Thoracic aorta (tissue), 2 donors: ENCODE measurements at places on chromosomes 2 and 18. TPM values are rescaled to one million over a fixed set of nuclear protein-coding genes. Genes with fewer than 3 reads are reported as not detected.

- no peak for DNase-seq
Observed at GRCh38 chr18:48688961-48689360, 150.1 kb downstream of the CTIF start.

- no peak for DNase-seq
Observed at GRCh38 chr2:210839034-210839433, 282.6 kb downstream of the CPS1 start.

GRCh38 chr18:34729264-34729663 is 19.2 kb downstream of the DTNA start:
- DNase-seq = no peak

DNA sequence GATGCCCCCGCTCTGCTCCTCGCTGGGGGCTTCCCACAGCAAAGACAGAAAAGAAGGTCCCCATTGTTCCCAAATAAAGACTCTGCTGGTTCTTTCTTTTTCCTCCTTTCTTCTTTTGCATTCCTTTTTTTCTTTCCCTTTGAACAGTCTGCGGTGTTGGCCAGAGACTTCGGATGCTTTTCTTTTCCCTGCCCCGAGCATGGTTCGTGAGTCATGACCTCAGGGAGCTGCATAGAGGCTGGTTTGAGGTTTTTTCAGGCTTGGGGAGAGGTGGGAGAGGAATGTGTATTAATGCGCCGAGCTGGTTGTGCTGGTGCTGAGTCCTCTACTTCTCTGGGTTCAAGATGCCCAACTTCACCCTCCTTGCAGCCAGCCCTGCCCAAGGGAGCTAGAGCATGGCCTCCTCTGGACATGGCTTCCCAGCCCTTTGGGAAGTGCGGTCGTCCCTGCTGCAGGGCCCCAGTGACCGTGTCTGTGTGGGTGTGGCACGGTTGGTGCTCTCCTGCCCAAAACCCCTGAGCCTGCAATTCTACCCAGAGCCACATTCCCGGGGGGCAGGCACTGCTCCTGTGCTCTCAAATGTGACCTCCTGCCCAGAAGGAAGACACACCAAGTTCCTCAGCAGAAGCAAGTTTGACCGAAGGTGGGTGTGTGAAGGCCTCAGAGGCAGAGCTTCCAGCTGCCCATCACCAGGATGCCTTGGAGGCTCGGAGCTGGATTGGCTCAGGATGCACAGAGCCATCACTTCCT is 9.0 kb upstream of the ARHGEF4 start:
- no peak for DNase-seq

GRCh38 chr2:222518570-222519381 is 94.4 kb downstream of the SGPP2 start:
- no peak for DNase-seq

GRCh38 chr2:40126006-40126405 is 325.9 kb downstream of the SLC8A1 start:
- no peak for DNase-seq

DNA sequence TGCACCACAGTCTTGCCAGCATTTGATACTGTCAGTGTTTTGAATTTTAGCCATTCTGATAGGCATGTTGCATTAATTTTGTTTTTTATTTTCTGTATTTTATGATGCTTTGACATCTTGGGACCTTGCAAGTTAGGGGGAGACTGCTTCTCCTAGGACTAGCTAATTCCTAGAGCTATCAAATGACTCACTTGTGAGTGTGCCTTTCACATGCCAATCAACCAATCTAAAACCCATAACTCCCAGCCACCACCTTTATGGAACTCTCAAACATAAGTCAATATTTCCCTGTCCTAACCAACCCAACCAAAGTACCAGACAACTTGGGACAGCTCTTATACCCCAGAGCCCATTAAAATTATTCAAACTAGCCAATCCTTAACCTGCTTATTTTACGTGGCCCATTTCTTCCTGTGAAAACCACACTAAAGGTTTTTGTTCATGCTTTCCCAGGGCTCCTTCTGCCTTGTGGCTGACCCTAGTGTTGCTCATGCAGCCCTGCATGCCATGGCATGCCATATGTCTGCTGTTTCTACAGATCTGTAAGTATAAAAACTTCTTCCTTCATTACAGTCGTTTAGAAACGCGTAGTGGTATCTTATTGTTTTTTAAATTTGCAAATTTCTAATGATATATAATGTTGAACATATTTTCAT is 230.1 kb downstream of the GPD2 start:
- DNase-seq = no peak

- no peak for DNase-seq
Observed at GRCh38 chr2:155266583-155266982, 568.1 kb downstream of the KCNJ3 start.

DNA sequence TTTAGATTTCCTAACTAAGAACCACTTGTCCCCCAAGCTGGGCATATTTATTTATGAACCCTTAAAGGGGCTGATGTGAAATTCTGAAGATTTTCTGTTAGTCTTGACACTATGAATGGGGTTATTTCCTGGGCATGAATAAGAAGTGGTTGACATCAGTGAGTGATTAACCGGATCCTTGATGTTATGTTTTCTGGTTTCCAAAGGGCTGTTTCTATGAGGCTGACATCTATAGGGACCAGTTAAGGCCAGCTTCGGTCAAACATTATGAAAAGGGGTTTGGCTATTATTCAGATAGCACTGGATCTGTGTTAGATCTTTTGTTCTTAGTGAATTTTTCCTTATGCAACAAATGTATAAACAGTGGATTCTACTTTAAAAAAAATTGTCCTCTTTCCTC is 443.7 kb upstream of the SPRED2 start:
- no peak for DNase-seq

DNA sequence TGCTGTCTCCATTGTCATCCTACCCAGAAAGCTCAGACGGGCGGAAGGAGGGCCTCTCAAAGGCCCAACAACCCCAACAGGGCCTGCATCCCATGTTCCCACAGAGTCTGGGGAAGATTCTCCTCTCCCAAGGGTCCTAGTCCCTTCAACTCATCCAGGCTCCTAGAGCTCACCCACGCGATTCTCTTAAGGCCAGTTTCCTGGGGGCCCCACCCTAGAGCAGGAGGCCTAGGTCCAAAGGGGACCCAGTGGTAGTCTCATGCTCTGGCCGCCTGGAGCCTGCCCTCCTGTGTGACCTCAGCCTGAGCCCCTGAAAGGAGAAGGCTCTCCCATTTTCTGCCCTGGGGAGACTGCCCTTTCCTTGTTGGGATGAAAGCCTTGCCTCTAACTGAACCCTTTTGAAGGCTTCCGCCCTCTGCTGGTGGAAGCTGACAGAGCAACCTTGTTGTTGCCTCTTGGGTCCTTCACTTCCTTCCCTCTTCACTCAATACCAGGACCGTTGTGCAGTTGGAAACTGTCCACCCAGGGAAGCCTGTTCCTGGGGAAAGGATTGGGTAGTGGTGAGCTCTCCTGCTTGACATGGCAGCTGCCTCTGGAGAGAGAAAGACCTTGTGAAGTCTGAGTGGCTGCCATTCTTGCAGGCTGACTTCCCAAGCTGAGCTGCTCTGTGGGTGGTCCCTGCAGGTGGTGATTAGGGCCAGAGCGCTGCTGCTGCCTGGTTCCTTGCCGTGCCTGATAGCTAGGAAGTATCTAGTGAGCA is 86.0 kb upstream of the ALPP start:
- no peak for DNase-seq

- DNase-seq = no peak
Observed at GRCh38 chr2:241547781-241548450, 10.6 kb upstream of the BOK start.

GRCh38 chr2:15735484-15736326 is 144.0 kb downstream of the DDX1 start:
- no peak for DNase-seq

- no peak for DNase-seq
Observed at GRCh38 chr2:163269374-163270021, 430.9 kb upstream of the KCNH7 start.

GRCh38 chr2:196729418-196729817 is 70.1 kb downstream of the GTF3C3 start:
- no peak for DNase-seq

- DNase-seq = no peak
Observed at GRCh38 chr18:58862851-58863538, 1.7 kb upstream of the ZNF532 start.

GRCh38 chr2:108414256-108414876 is 34.6 kb upstream of the GCC2 start:
- DNase-seq = no peak

DNA sequence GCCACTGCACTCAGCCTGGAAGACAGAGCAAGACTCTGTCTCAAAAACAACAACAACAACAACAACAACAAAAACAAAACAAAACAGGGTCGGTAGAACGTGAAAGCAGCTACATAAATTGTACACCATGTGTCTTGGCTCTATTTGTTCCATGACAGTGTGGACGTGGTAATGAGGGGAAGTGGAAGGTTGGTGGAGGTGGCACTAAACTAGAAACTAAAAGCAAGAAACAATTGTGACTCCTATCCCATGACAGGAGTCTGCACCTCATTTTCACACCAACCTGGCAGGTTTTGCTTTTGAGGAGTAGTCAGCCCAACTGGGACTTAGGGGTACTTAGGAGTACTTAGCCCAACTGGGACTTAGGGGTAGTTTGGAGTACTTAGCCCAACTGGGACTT is 62.5 kb upstream of the MRPS9 start:
- DNase-seq = no peak

GRCh38 chr2:21422050-21422449 is 298.3 kb downstream of the TDRD15 start:
- DNase-seq = no peak

DNA sequence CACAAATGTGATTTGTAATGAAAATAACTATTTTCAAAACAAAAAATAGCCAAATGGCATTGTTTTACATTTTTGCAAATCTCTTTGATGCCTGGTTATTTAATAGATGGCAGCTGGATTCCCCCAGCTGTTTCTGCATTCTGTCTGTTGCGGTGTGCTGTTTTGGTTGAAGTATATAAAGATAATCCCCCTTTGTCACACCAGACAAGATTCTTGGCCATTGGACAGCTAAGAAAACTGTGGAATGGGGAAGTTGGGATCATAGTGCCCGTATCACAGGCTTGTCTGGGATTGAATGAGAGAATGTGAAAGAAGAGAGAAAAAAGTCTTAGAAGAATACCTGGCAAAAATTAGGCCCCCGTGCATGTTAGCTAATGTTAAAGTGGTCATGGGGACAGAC is 19.5 kb upstream of the LYPD6B start:
- no peak for DNase-seq

DNA sequence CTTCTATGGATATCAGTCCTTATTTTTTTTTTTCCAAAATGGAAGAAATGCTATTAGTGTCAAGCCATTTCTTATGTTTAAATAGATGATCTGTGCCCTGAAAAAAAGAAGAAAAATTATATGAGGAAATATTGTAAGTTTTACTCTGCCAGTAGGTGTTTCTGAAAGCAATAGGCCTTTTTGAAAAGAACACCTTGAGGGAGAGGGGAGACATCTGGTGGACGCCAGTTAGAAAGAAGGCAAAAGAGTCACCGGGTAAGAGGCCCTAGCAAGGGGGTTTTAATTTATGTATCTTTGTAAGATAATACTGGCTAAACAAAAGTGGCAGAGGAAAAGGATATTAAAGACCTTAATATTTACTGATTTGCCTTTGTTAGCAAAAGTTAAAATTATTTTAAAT is 56.1 kb downstream of the DYNAP start:
- DNase-seq = no peak

DNA sequence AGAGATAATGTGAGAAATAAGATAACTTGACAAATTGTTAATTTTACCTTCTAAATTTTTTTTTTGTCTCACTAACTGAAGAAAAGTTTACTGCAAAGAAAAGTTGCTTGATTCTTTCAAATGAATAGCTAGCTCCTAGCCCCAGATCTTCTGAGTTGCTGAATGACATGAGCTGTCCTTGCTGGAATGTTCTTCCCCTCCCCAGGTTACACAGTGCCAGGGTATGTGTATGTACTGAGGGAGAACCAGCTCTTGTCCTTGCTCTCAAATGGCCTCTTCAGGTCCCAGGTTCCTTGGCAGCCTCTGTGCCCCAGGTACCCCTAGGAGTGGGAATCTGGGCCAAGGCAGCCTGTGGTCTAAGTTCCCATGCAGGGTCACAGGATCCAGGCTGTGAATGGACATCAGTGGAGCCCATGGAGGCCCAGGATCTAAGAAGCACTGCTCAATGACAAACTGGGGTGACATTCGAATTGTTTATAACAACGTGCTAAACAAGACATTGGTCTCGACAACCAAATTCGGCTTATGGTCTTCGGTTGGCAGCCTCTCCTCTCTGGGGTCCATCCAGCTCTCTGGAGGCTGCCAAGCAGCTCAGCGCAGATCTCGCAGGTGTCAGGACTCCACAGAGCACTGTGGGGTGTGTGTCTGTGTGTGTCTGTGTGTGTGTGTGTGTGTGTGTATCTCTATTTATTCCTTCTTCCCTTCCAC is 17.1 kb upstream of the INO80C start:
- DNase-seq = no peak

- peak; percentile 75 for DNase-seq
Observed at GRCh38 chr2:46164529-46165301, 132.5 kb upstream of the EPAS1 start.

DNA sequence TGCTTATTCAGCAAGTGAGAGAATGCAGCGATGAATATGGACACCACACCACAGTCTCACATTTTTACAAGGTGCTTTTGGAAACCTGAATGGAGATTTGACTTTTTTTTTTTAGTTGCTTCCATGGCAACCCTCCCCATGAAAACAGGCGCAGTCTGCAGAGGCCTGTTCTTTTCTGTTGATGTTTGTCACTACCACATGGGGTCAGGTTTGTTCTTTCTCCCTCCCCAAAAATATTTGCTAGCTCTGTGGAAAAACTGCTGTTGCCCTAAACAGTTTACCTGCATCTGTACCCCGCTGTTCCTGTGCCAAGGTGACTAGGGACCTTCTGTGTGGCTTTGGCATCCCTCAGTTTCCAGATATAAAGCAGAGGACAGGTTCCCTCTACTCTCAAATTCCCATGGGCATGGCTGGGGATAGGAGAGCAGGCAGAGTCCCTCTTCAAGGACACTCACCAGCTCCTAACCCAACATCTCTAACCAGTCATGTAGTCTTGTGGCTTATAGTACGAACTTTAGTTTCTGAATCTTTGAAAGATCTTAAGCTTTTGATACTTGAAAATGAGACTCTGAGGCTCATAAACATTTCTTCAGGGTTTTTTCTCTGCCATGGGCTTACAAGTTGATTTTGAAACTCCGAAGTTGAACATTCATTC is 14.7 kb upstream of the MAPRE2 start:
- no peak for DNase-seq

GRCh38 chr2:166112193-166112605 is 15.6 kb downstream of the SCN1A start:
- no peak for DNase-seq

- no peak for DNase-seq
Observed at GRCh38 chr18:72375618-72376017, 168.5 kb downstream of the CBLN2 start.

Gene SERPINB5
- 0.41 TPM for total RNA-seq

Gene MALT1
- total RNA-seq = 28.8 TPM

Gene FER1L5
- total RNA-seq = not detected

Gene SCN3A
- total RNA-seq = 8.3 TPM

Gene ALLC
- 1.1 TPM for total RNA-seq

Gene ZNF516
- total RNA-seq = 19.8 TPM

Gene FBLN7
- 5.1 TPM for total RNA-seq

Gene ACVR1
- total RNA-seq = 25.0 TPM

Gene LYG1
- 5.8 TPM for total RNA-seq

Gene NEU2
- not detected for total RNA-seq
